Common myeloid progenitor, CD34-positive (primary cell): ENCODE measurements at places on chromosomes 5 and 9.
A peak's percentile ranks its signal among the peaks of the same experiment; 100 is the strongest.

GRCh38 chr5:30808996-30809395 lies 384.5 kb upstream of the CDH6 start:
- H3K36me3 ChIP-seq: no peaks in the 10 kb centered on the region
- no peak overlapping the region for H3K4me3 ChIP-seq
- DNase-seq: no peak
- H3K27ac ChIP-seq: no peak overlapping the region

DNA sequence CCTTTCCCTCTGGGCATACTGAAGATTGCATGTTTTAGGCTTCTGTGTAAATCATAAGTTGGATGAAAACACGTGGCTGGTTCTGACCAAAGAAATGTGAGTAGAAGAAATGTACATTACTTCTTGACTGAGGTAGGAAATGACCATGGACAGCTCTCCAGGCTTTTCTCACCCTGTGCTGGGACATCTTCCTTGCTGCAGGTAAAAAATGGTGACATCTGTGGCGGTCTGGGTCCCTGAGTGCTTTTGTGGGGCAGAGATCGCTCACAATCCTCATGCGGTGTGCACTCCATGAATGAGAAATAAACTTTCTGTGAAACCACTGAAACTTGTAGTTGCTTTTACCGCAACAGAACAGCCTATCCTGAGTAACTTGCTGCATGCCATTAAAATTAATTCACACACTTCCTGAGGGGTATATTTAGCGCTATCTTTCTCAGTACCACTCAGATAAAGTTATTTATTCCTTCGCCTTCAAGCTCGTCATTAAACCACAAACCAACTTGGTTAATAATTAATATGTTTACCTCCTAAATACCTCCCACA lies 730.4 kb downstream of the EFNA5 start:
- no peak overlapping the region for H3K27ac ChIP-seq
- no peaks in the 10 kb centered on the region for H3K36me3 ChIP-seq
- H3K27me3 ChIP-seq: no peaks in the 10 kb centered on the region
- H3K4me1 ChIP-seq: no peaks in the 10 kb centered on the region

- no peaks in the 10 kb centered on the region for H3K27me3 ChIP-seq
- no peak for DNase-seq
- no peak overlapping the region for H3K4me3 ChIP-seq
- no peaks in the 10 kb centered on the region for H3K4me1 ChIP-seq
These were observed 74.6 kb downstream of the CFAP95 start for GRCh38 chr9:69895185-69895584.

DNA sequence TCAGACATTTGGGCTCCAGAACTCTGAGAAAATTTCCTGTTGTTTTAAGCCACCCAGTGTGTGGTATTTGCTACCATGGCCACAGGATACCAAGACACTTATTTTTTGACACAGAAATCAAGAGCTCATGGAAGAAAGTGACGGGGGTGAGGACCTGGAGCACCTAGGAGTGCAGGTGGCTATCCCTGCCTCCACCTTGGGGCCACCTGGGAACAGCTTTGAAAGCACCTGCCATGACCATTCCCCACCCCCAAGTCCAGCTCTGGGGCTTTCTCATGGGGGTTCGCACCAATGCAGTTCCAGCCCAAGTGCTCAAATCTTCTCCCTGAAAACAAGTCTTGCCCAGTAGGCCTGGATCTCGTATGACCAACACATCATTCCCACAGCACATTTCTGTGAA lies 214.9 kb upstream of the IRX1 start:
- DNase-seq: no peak
- H3K27ac ChIP-seq: no peak overlapping the region
- no peaks in the 10 kb centered on the region for H3K27me3 ChIP-seq
- no peaks in the 10 kb centered on the region for H3K4me1 ChIP-seq
- no peaks in the 10 kb centered on the region for H3K36me3 ChIP-seq

GRCh38 chr5:94367900-94368299 lies 250.5 kb downstream of the KIAA0825 start:
- H3K4me1 ChIP-seq: no peaks in the 10 kb centered on the region
- no peaks in the 10 kb centered on the region for H3K36me3 ChIP-seq
- no peak for DNase-seq
- no peaks in the 10 kb centered on the region for H3K27me3 ChIP-seq
- H3K4me3 ChIP-seq: no peak overlapping the region

DNA sequence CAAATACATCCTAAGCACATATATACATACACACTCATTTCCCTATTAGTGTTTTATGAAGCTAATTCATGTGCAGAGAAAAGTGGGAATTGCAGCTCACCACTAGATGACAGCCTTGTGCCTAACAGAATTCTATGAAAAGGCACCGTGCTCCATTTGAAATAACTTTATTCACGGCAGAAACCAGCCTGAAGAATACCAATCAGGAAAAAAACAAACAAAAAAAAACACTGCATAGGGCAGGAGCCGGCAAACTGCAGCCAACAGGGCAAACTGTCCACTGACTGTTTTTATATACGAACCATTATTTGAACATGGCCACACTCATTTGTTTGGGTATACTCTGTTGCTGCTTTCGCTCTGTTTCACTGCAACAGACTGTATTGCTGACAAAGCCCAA lies 33.6 kb downstream of the ERMP1 start:
- H3K36me3 ChIP-seq: peaks cover 34% of the 10 kb centered on the region
- H3K27ac ChIP-seq: peak overlapping the region; percentile 7
- no peak overlapping the region for H3K4me3 ChIP-seq
- H3K27me3 ChIP-seq: no peaks in the 10 kb centered on the region

GRCh38 chr5:80977764-80978163 lies 17.6 kb downstream of the RASGRF2 start:
- H3K27ac ChIP-seq: no peak overlapping the region
- no peak overlapping the region for H3K4me3 ChIP-seq
- no peaks in the 10 kb centered on the region for H3K4me1 ChIP-seq
- no peaks in the 10 kb centered on the region for H3K27me3 ChIP-seq
- H3K36me3 ChIP-seq: no peaks in the 10 kb centered on the region

- peak; percentile 7 for DNase-seq
- H3K27ac ChIP-seq: no peak overlapping the region
- H3K36me3 ChIP-seq: no peaks in the 10 kb centered on the region
- H3K4me3 ChIP-seq: no peak overlapping the region
These were observed 242.5 kb upstream of the RIOK2 start for GRCh38 chr5:97425511-97425910.

DNA sequence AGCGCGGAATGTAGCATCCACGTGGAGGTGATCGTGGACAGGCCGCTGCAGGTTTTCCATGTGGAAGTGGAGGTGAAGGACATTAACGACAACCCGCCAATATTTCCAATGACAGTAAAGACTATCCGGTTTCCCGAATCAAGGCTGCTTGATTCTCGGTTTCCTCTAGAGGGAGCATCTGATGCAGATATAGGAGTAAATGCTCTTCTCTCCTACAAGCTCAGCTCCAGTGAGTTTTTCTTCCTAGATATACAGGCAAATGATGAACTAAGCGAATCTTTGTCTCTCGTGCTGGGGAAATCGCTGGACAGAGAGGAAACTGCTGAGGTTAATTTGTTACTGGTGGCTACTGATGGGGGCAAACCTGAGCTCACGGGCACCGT lies 598 bp downstream of the PCDHA2 start:
- no peak overlapping the region for H3K4me3 ChIP-seq
- H3K4me1 ChIP-seq: no peaks in the 10 kb centered on the region
- no peak for DNase-seq
- H3K27me3 ChIP-seq: peaks cover 3% of the 10 kb centered on the region
- no peak overlapping the region for H3K27ac ChIP-seq

GRCh38 chr5:75199071-75199470 lies 37.6 kb downstream of the ANKRD31 start:
- H3K36me3 ChIP-seq: no peaks in the 10 kb centered on the region
- H3K27me3 ChIP-seq: no peaks in the 10 kb centered on the region
- H3K27ac ChIP-seq: no peak overlapping the region
- no peaks in the 10 kb centered on the region for H3K4me1 ChIP-seq

GRCh38 chr5:58072300-58072965 lies 387.5 kb downstream of the PLK2 start:
- H3K27ac ChIP-seq: no peak overlapping the region
- no peak overlapping the region for H3K4me3 ChIP-seq
- no peaks in the 10 kb centered on the region for H3K36me3 ChIP-seq
- H3K4me1 ChIP-seq: peaks cover 2% of the 10 kb centered on the region
- H3K27me3 ChIP-seq: no peaks in the 10 kb centered on the region

- H3K27me3 ChIP-seq: no peaks in the 10 kb centered on the region
- no peaks in the 10 kb centered on the region for H3K36me3 ChIP-seq
- H3K4me3 ChIP-seq: no peak overlapping the region
- peaks cover 12% of the 10 kb centered on the region for H3K4me1 ChIP-seq
- no peak for DNase-seq
These were observed 169.2 kb downstream of the NR3C1 start for GRCh38 chr5:143234162-143234842.

GRCh38 chr5:147779694-147780093 lies 2.8 kb downstream of the JAKMIP2 start:
- H3K27ac ChIP-seq: no peak overlapping the region
- no peaks in the 10 kb centered on the region for H3K4me1 ChIP-seq
- no peaks in the 10 kb centered on the region for H3K36me3 ChIP-seq
- H3K27me3 ChIP-seq: no peaks in the 10 kb centered on the region

DNA sequence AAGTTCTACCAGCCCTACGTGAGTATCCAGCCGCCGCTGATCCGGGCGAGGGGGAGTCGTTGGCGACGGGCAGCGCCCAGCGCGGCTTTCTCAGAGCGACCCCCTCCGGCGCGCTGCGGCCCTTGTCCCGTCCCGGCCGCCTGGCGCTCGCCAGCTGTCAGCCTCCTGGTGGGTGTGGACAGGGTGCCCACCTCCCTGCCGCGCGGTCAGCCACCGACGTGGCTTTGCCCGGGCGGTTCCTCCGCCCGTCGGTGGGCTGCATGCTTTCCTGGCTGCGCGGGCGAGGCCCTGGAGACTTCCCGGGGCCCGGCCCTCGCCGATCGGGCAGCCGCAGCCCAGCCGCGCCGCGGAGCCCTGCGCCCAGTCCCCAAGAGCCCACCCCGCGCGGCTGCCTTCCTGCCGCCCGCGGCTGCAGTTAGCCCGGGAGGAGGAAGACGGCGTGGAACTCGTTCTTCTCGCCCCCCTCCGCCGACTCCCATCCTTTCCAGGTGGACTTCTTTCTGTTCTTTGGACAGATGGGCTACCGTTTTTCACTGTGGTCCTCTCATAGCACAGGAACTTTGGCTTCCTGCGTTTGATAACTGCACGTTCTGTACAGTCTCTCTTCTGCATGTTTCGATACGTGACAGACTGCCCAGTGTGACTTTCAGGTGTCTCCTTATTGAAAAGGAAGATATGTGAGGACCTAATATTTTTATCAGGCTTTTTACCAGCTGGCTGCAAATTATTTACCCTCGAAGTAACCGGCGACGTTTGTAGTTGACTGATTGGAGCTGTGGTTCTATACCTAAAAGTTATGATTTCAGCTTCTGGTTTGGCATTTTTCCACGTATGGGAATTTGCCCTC lies 577 bp downstream of the AP3S1 start:
- DNase-seq: no peak
- H3K27me3 ChIP-seq: no peaks in the 10 kb centered on the region
- peak overlapping the region; percentile 90 for H3K4me3 ChIP-seq
- peaks cover 46% of the 10 kb centered on the region for H3K4me1 ChIP-seq
- H3K27ac ChIP-seq: peak overlapping the region; percentile 95

DNA sequence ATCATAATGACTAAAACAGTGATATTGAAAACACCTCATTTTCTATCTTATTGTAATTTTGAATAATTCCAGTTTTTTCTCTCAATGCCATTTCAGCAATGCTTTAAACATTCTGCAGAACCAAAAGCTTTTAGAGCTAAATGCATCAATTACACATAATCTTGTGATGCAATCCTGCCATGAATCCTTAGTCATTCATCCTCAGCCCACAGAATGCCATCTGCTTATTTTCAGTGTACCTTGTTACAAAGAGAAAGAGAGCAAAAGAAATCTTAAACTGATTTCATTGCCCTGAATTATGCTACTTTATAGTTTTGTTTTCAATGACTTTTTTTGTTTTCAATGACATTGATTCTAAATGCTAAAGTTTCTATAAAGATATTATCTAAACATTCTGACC lies 1234.8 kb upstream of the C9orf72 start:
- no peaks in the 10 kb centered on the region for H3K36me3 ChIP-seq
- no peak overlapping the region for H3K4me3 ChIP-seq
- no peaks in the 10 kb centered on the region for H3K4me1 ChIP-seq

DNA sequence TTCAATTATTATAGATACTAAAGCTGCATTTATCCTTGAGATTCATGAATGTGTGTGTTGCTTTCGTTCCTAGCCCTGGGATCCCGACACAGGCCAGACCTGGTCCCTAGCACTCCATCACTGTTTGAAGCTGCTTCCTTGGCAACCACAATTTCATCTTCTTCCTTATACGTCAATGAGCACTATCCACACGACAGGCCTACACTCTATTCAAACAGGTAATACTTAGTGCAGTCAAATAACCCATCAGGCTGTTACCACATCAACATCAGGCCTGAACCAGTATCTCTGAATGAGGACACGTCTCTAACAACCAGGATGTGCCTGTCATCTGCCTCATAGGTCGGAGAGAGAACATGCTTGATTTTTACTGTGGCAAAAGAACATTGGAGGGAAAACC lies 73.3 kb downstream of the PRKACG start:
- no peak for DNase-seq
- H3K27me3 ChIP-seq: no peaks in the 10 kb centered on the region
- peaks cover 9% of the 10 kb centered on the region for H3K36me3 ChIP-seq
- no peaks in the 10 kb centered on the region for H3K4me1 ChIP-seq

DNA sequence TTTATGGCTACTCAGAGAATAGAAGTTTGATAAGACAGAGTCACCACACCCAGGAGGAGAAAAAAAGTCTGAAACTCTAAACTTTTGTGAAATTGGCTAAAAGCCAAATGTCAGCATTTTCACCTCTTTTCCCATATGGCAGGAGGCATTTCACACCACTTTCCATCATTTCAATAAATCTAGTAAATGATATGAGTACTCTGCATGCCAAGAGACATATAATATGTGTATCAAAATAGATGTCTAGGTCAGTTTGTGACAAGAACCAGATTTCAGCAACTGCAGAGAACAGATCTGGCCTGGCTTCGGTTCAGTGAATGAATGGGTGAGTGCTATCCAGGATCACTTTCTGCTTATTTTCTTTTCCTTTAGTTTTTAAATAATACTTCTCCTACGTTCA lies 470.8 kb downstream of the ENC1 start:
- H3K27ac ChIP-seq: no peak overlapping the region
- no peaks in the 10 kb centered on the region for H3K36me3 ChIP-seq
- H3K27me3 ChIP-seq: no peaks in the 10 kb centered on the region
